Left kidney (tissue), 8 donors: ENCODE measurements at places on chromosomes 6 and 20.

GRCh38 chr20:23923891-23924435 is 44.4 kb upstream of the CST5 start:
- no peak for DNase-seq

GRCh38 chr6:33390767-33391277 is 801 bp upstream of the KIFC1 start:
- no peak for DNase-seq

GRCh38 chr20:51237278-51237677 is 214.4 kb upstream of the KCNG1 start:
- DNase-seq = no peak

DNA sequence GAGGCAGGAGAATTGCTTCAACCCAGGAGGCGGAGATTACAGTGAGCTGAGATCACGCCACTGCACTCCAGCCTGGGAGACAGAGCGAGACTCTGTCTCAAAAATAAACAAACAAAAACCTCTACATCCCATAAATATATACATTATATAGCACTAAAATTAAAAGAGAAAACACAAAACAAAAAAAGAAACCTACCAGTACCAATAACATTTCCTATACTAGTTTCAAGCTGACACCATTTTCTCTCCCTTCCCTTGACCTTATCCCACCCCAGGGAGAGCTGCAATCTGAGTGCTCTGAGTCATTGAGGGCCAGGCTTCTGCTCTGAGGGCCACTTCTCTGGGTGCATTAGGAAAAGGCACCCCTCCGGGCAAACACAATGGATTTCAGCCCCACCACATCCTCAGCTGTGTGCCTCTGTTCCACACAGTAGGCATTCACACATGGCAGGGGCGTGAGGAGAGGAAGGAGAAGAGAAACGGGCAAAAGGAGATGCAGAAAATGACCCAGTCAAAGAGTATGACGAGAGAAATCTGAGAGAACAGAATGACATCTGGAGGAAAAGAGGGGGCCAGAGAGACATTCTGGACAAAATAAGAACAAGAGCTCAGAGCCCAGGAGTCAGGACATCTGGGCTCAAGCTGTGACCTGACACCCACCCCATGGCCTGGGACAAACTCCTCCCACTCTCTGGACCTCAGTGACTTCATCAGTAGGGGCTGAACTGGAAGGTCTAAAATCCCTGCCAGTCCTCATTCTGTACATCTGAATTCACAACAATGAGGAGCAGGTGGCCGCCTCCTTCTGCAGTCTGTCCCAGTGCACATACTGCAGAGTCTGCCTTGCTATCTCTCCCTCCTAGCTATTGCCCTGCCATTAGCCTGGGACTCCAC is 18.2 kb downstream of the TRIM26 start:
- no peak for DNase-seq

DNA sequence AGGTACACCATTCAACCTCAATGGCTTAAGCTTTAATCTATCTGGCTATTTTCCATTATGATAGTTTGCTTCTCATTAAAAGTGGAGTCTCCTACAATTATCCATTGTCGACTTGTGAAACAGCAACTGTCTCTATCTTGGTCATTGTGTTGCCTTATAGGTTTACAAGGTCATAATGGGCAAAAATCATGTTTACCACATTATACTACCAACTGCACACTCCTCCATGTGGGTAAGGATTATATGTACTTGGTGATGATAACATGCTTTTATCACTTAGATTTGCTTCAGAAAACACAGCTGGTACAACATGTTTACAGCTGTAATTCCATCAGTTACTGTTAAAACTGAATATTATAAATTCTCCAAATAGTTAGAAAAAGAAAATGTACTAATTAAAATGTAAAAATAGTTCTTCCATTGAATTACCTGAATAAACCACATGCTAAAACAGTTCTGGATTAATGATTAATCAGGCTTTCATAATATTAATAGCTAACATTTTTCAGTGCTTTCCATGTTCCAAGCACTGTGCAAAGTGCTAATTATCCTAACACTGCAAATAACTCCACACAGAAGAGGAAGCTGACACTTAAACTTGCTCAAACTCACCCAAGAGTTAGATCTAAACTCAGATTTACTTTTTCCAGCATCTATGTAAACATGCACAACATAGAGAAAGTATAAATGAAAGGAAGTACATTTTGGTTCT is 96.7 kb downstream of the OGFRL1 start:
- DNase-seq = no peak

DNA sequence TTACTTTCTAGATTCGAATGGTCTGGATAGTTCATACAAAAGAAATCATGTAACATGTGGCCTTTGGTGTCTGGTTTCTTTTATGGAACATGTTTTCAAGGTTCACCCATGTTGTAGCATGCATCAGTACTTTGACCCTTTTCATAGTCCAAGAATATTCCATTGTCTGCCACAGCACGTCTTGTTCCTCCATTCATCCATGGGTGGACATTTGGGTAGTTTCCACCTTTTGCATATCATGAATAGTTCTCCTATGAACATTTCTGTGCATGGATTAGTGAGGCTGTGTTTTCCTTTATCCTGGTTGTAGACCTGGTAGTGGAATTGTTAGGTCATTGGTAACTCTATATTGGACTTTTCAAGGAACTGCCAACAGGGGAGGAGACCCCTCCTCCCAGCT is 31.7 kb downstream of the GSTA3 start:
- DNase-seq = no peak
